ENCODE measurements at places on chromosomes 11 and 22.

DNA sequence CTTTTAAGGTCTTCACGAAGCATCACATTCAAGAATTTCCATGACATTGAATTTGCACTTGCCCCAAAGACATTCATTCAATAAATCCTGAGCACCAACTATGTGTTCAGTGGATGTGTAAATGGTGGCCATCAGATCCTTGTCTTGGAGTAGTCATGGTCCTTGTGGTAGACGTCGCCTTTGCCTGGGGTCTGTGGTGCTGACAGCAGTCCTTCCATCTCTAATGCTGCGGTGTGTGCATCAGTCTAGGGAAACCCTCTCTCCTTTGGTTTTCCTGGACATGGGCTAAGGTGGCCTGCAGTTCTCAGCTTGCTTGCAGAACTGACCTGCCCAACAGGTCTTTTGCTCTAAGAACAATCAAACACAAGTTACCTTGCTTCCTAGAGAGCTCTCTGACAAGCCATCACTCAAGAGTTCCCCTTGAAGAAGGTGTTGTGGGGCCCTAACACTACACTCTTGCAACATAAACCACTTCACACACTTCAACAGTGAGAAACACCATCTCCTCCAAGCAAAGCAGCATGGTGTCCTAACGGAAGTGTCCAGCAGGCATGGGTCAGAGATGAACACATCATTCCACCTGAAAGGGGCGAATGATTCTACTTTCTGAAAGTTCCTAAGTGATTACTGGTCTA lies 72.1 kb downstream of the BUD13 start:
- no peak for DNase-seq

DNA sequence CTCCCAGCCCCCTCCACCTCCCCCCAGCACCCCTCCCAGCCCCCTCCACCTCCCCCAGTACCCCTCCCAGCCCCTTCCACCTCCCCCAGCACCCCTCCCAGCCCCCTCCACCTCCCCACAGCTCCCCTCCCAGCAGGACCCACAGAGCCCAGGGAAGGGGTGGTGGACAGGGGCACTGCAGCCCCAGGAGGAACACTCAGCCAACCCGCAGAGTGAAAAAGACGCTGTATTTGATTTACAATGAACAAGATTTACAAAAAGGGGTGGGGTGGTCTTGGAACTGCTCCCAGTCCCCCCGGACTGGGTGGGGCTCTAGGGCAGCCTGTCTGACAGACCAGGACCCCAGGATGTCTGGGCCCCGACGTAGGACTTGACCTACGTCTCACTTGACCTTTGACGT lies 4.6 kb upstream of the MAPK11 start:
- DNase-seq: no peak

GRCh38 chr11:103406357-103406756 lies 297.1 kb downstream of the DYNC2H1 start:
- DNase-seq: no peak

DNA sequence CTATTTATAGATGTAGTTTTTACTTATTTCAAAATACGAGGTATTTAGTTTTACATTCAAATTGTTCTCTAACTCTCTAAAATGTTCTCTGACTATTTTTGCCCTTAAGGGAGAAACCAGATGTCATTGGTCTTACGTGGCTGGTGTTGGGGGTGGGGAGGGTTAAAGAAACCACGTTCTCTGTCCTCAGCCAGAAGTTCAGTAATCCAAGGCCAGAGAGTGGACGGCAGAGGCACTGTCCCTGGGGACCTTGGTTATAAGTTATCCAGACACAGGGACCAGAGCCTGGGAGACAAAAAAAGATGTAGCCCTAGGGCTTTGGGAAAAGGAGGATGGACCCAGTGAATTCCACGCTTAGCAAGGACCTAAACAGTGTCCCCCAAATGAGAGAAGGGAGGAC lies 706 bp upstream of the OR51E1 start:
- no peak for DNase-seq

GRCh38 chr22:48740086-48740730 lies 1087.5 kb downstream of the BRD1 start:
- DNase-seq: no peak

DNA sequence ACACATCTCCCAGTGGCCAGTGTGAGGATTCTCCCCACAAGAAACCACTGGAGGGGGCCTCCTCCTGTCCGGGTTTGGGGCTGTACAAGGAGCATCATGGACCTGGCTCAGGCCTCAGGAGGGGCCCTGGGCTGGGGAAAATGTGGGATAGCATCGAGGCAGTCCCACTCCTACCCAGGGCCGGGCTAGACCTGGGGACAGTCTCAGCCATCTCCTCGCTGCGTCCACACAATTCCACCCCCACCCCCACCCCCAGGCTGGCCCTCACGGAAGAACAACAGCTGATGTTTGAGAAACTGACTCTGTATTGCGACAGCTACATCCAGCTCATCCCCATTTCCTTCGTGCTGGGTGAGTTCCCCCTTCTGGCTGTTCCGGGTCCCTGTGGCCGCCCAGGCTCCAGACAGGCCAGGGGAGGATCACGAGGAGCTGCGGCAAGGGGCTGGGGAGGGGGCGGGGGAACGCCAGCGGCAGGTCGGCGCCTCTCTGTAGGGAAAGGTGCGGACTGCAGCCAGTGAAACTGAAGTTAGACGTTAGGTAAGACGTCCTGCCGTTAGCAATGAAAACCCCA lies 4.8 kb downstream of the BEST1 start:
- DNase-seq: peak; percentile 86

GRCh38 chr22:32644252-32645100 lies 157.0 kb upstream of the TIMP3 start:
- DNase-seq: peak; percentile 14

DNA sequence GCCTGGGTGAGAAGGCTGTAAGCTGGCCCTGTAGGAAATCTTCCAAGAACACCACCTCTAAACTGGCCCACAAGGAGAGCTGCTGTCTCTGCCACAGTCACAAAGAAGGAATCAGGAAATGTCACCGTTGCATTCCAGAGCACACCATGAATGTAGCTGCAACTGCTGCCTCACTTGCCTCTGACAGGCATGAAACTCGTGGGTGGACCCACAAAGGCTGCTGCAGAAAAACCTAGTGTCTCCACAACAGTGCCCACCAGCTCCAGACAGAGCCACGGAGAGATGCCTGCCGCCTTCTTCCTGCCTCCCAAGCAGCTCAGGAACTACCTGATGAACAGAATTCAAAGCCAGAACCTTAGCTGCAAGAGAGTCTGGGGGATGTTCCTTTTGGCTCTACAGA lies 10.5 kb downstream of the DNAJB13 start:
- peak; percentile 10 for DNase-seq

DNA sequence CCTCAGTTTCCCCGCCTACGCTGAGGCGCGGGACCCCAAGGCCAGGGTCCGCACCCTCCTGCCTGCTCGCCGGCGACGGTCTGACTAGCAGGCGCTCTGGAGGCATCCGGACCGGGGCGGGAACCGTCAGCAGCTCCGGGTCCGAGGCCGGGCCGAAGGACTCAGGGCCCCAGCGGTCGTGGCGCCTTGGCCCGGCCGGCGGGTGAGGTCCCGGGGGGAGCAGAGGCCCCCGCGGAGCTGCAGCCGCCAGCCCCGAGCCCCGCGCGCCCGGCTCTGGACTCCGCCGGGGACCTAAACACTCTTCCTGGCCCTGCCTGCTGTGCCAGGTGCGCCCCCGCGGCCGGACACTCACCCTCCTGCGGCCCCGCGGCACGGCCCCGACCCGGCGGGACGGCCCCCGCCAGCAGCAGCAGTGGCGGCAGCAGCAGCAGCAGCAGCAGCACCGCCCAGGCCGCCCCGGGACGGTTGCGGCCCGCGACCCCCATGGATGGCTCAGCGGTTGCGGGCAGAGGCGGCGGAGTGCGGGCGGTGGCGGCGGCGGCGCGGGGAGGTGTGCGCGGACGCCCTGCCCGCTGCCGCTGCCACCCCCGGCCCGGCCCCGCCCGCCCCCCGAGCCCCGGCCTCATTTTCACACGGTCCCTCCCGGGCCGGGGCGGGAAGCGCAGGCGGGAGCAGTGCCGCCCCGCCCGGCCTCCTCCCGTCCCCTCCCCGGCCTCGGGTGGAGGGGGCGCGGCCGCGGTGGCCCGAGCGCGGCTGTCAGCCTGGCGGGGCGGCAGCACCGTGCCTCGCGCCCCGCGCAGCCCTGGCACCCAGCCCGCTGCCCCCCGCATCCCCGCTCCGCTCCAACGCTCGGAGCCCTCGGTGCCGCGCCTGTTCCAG lies at the start of gene SCUBE2:
Gene SCUBE2, minus strand, starts transcription at position 556 of the 879 bp plus-strand sequence. Its CDS starts 71 bp downstream, at position 485.
- DNase-seq: no peak

Data from fibroblast of the aortic adventitia (primary cell).